ENCODE measurements at places on chromosomes 4 and X.

- no peak for DNase-seq
Measured at GRCh38 chr4:56512166-56512565, 6.6 kb downstream of the ARL9 start.

- no peak for DNase-seq
Measured at GRCh38 chr4:3789587-3789986, 23.4 kb downstream of the ADRA2C start.

DNA sequence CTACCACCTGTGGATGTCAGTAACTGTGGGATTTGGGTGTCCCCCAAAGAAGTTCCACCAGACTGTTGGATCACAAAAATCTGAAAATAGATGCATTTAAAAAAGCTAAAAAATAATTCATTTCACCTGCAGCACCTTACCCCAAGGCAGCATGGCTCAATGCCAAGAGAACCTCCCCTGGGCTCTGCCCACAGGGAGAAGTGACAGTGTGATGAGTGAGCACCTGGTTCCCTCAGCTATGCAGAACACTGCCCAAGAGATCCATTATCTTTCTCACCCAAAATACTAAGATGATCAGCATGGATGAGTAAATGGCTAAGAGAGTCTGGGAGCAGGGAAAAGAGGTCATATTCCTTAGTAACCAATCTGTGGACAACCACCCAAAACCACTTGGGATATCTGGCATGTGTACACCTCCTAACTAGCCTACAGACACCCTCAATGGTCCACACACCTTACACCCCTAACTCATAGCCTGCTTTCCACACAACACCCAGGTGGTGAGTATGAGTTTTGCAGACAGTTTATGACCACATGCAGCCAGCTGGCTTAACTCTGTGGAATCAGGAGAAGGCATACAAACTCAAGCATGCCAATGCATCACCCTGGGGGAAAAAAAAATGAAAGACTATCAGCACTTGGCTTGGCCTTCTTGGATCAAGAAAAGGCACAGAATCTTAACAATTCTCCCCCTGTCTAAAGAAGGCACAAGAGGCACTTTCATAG is 416.5 kb upstream of the SMIM31 start:
- DNase-seq, result no peak

- DNase-seq, result no peak
Measured at GRCh38 chr4:3786196-3786869, 20.1 kb downstream of the ADRA2C start.

DNA sequence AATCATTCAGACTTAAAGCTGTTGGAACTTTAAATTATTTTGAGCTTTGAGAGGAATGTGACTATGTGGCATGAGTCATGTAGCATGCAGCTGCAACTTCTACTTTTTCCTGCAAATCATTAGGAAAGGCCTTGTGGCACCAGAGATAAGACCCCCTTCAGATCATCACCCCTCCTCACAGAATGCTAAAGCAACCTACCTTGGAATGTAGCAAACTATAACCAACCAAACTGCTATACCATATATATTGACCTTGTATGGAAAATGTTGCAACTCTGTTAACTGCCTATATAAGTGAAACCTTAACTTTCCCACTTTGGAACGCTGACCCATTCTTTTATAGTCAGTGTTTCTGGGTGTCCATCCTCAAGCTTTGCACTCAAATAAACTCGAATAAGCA is 32.0 kb downstream of the ATXN3L start:
- no peak for DNase-seq

DNA sequence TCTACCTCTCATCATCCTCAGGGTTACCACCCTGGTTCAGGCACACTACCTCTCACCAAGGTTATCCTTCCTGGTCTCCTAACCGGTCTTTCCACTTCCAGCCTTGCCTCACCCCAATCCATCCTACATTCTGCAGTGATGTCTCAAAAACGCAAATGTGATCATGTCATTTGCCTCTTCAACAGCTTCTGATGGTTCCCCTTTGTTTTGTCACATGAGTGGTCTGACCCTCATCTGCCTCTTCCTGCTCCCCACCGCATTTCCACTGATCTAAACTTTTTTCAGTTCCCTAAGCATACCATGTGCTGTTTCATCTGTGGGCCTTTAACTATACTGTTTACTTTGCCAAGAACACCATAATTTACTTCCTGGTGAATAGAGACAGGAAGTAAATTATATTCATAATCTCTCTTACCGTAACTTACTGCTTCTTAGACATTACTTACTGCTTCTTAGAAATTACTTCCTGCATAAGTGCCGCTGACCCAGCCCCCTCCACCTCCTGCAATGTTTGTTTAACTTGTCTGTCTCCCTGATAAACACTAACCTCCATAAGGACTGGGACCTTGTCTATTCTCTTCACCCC is 27.1 kb upstream of the NSUN7 start:
- DNase-seq, result no peak

GRCh38 chrX:69503228-69503781 is 821 bp upstream of the NALF2 start:
- DNase-seq, result no peak

- DNase-seq, result no peak
Measured at GRCh38 chrX:122047261-122047660, 999.9 kb downstream of the GLUD2 start.

GRCh38 chrX:129925305-129926092 is 19.5 kb downstream of the UTP14A start:
- peak; percentile 46 for DNase-seq

GRCh38 chr4:10732235-10732913 is 47.8 kb upstream of the CLNK start:
- no peak for DNase-seq

DNA sequence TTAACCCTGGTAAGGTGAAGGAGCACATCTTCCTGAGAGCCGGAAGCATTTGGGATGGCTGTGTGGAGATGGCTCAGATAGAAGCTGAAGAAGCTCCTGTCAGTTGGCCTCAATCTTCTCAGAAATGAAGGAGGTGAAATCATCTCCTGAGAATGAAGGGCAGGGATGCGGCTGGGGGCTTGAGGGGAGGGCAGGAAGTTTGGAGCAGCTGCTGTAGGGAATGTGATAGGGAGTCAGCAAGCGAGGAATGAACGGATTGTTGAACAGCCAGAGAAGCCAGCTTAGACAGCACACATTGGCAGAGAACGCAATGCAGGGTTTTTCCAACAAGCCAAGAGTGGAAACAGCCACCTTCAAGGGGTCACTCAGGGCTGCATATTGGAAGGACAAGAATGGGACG is 10.0 kb downstream of the KCNE5 start:
- no peak for DNase-seq
